ENCODE measurements at places on chromosomes 16 and 17.

GRCh38 chr16:89274561-89275283 lies 57.2 kb downstream of the ZNF778 start:
- DNase-seq, result no peak

DNA sequence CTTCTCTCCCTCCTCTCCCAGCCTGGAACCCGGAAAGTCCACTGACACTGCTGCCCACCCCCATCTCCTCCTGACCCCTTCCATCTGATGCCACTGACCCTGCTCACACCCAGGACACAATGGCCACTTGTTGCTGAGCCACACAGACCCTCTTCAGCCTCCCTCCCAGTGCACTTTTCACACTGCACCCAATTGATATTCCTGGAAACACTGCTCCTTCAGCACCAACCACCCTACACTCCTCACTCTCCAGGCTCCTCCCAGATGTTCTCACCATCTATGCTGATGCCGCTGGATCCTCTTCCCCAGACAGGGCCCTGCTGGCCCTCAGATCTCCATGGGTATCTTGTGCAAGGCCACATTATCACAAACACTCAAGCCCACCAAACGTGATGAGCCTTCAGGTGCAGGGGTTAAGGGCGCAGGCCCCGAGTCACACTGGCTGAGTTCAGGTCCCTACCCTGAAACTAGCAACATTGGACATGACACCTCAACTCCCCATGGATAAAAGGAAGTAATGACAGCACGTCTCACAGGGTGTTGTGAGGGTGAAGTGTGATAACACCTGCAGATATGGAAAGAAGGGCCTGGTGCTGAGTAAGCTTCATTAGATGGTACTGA lies 238.1 kb downstream of the ZNF423 start:
- no peak for DNase-seq

DNA sequence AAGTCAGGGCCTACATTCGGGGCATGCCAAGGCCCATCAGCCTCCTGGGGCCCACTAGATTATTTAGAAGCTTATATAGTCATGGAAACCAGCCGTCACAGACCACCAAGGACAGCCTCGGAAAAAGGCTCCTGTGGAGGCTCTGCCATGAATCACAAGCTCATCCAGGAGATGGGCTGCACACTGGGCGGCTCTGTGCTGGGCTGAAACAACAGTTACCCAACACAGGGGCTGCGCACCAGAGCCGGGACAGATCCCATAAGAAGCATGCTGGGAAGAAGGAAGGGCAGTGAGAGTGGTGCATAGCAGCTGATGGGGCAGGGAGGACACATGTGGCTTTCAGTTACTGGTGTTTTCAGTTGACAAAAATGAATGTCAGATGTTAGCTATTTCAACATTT lies 67.7 kb upstream of the GSG1L start:
- no peak for DNase-seq

DNA sequence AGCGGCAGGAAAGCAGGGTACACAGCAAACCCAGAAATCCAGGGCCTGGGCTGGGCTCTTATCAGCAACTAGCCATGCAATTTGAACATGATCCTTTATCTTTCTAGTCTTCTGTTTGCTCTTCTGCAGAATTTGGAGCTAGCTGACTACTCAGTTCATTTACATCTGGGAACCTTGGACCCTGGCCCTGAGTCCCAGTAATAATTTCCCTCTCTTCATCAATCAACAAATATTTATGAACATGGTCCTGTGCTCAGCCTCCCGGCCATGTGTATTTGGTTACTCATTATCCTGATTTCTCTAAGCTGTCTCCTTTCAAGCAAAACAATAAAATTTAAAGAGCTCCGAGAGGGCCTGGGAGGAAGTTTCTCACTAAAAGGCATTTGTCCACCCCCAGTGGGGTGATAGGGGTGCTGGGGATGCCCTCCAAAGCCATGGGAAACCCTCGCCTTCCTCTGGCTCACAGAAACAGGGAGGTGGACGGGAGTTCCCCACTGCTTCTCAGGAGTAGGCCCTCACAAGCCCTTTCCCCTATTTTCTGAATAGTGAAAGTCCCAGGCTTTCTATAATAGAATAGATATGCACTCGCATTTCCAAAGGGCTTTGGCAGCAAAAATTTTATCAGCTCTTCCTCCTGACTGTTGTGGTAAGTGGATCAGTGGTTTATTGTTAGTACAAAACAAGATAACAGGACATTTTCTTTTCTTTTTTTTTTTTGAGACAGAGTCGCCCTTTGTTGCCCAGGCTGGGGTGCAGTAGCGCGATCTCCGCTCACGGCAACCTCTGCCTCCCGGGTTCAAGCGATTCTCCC lies 6.9 kb upstream of the WDR59 start:
- DNase-seq, result peak; percentile 32

GRCh38 chr16:51565184-51565583 lies 414.1 kb upstream of the SALL1 start:
- DNase-seq, result no peak

DNA sequence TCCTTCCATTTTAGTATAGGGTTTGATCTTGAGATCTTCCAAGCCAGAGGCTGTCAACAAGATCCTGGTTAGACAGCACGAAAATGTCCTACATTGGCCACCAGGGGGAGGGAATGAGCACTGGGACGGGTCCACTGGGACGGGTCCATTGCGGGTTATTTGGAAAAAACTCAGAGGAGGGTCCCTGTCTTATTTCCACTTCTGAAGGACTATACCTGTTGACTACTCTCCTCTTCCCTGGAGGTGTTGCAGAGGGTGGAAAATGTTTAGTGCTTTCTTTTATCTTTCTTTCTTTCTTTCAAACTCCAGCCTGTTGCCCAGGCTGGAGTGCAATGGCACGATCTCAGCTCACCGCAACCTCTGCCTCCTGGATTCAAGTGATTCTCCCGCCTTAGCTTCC lies 2.5 kb downstream of the TTLL6 start:
- peak; percentile 87 for DNase-seq

DNA sequence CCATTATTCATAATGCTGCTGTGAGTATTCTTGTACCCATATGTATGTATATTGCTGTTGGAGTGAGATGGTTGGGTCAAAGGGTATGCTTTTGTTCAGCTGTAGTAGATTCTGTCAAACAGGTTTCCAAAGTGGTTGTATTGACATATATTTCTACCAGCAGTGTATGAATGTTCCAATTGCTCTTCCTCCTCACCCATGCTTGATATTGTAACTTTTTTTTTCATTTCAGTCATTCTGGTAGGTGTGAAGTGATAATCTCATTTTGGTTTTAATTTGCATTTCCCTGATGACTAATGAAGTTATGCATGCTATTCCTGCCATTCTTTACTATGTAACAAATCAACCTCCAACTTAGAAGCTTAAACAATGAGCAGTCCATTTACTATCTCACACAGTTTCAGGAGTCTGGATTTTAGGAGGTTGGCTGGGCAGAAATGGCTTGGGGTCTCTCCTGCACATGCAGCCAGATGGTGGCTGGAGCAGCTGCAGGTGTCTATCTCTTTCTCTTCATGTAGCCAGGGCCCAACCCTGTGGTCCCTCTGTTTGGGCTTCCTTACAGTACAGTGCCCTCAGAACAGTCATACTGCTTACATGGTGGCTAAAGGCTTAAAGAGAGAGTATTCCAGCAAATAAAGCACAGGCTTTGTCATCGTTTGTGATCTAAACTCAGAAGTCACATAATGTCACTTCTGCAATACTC lies 21.2 kb downstream of the ERAL1 start:
- no peak for DNase-seq

DNA sequence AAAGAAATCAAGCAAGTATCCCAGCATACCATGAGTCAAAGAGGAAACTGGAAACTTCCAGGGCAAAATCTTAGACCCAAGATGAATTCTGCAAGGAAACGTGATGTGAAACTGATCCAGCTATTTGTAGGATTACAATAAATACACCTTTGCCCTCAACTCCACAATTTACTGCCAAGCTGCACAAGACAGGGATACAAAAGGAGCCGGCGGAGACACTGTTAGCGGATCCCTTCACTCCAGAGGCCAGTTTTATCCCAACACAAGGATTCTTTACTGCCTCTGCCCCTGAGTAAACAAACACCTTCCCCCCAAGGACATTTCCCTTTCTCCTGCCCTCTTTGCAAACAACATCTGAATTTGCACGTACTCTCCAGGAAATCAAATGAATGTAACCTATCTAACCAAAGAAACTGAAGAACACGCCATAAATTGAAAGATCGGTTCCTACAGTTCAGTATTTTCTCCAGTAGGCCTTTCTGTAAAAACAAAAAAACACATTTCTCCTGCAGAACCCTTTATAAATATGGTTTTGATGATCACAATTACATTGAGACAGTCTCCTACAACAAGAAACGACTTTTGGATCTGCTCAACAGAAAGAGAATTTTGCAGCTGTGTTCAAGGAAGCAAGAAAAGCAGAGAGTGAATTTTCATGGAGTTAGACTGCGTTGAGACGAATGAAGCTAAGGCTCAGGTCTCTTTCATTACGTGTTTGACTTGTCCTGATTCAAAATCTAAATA lies 1.4 kb upstream of the CBX2 start:
- no peak for DNase-seq

DNA sequence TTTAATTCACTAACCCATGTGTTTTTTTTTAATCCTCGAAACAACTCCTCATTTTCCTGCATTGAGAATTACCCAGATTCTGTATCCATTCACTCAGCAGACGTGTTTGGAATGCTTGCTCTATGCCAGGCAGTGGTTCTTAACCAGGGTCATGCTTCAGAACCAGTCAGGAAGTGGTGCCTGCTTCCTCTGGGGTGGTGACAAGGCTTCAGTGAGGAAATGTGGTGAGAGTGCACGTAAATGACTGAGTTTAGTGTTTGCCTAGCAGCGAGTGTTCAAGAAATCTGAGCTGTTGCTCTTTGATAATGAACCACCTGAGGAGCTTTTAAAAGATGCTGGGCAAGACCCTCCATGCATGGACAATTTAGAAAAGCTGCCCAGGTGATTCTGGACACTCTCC lies 9.9 kb downstream of the ZFP90 start:
- DNase-seq, result no peak

DNA sequence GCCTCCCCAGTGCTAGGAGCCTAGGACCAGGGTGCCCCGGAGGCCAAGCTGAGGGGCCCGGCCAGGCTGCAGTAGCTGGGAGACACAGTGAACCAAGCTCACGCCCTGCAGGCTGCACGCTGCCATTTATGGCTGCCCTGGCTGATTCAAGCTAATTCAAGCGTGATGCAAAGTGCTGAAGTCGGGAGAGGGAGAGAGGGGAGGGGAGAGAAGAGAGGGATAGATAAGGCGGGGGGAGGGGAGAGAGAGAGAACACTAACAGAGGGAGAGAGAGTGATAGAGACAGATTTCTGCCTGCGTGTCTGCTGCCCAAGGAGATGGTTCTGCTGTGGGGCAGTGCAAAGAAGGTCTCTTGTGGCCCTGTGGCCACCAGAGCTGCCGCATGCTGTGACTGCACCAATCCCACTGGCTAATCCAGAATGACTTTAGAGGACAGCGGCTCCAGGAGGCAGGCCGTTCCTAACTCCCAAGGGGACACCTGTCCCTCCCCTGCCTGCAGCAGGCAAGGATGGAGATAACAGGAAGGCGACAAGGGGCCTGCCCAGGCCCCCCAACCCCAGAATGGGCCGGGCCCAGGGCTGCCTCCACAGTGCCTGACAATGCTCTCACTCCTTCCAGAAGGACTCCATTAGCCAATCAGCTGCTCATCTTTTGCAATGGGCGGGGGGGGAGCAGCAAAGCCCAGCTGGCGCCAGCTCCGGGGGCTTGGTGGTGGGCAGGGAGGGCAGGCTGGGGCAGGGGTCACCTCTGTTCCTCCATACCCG lies 12.9 kb downstream of the MXRA7 start:
- peak; percentile 86 for DNase-seq

DNA sequence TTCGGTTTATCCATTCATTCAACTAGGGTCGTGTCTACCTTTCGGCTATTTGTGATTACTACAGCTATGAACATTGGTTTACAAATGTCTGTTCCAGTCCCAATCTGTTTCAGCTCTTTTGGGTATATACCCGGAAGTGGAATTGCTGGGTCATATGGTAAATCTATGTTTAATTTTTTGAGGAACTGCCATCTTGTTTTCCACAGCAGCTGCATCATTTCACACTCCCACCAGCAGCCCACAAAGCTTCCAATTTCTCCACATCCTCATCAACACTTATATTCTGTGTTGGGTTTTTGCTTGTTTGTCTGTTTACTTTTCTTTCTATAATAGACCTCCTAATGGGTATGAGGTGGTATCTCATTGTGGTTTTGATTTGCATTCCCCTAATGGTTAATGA lies 48.7 kb upstream of the GINS3 start:
- DNase-seq, result no peak

GRCh38 chr17:55334285-55334684 lies 69.5 kb downstream of the HLF start:
- no peak for DNase-seq

GRCh38 chr17:34151102-34151501 lies 104.0 kb upstream of the CCL2 start:
- DNase-seq, result no peak

- DNase-seq, result peak; percentile 89
These were observed 619 bp downstream of the CACNB1 start for GRCh38 chr17:39196808-39197291.

- DNase-seq, result no peak
These were observed 172.8 kb downstream of the IRF8 start for GRCh38 chr16:86071611-86072240.

DNA sequence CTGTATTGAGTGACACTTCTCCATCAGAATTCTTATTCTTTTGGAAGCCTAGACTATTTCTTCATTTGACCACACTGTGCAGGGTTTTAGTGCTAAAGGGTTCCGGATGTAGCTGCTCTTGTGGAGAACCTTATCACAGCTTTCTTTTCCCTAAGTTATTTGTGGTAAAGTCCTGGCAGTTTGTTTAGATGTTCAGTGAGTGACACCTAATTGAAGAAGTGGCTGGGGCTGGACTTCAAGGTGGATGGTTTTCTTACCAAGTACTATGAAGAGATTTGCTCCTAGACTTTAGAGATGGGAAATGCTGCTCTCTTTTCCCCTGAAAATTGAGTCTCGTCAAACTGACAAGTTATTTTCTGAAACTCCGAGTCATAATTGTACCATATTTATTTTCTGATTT lies 144.0 kb upstream of the TBX2 start:
- no peak for DNase-seq

GRCh38 chr16:55588799-55589198 lies 22.3 kb downstream of the CAPNS2 start:
- no peak for DNase-seq

GRCh38 chr16:2231016-2231931 lies 5.0 kb upstream of the DNASE1L2 start:
- no peak for DNase-seq

DNA sequence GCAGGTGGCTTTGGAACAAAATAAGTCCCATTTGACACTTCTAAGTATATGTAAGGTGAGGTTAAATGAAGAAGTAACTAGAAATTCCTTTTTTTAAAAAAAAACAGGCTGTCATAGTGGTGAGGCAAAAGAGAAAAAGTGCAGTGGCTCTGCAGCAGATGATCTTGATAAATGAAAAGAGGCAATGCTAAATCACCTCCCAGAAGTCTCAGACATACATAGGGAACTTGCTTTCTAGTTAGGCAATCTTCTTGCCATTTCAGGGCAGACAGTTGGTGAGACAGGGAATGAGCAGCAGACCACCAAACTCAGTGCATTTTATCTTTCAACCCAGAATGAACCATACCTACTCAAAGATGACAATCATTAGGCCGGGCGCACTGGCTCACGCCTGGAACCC lies 90.8 kb downstream of the MYO1D start:
- no peak for DNase-seq

GRCh38 chr17:8068736-8069586 lies 18.6 kb downstream of the ALOX12B start:
- no peak for DNase-seq
